Stimulated activated CD4-positive, alpha-beta T cell treated with anti-CD3 and anti-CD28 coated beads, TNF-alpha, amount 100 ng/mL, for 24 hours (primary cell): ENCODE measurements at places on chromosomes 2 and 18.

- DNase-seq, result no peak
Observed at GRCh38 chr2:173037245-173038120, 38.2 kb upstream of the MAP3K20 start.

- no peak for DNase-seq
Observed at GRCh38 chr2:12330916-12331315, 385.8 kb upstream of the TRIB2 start.

GRCh38 chr2:112633708-112634107, 12.0 kb upstream of the SLC20A1 start:
- no peak for DNase-seq

- DNase-seq, result no peak
Observed at GRCh38 chr2:30385327-30385726, 61.7 kb upstream of the LCLAT1 start.

- DNase-seq, result no peak
Observed at GRCh38 chr18:75203416-75204268, 5.3 kb downstream of the PTGR3 start.

GRCh38 chr2:120735746-120736170, at the start of gene GLI2:
GLI2 (plus strand) TSS chr2:120735868; CDS start chr2:120797321, 61,453 bp downstream.
- DNase-seq, result no peak

GRCh38 chr18:48705531-48705930, 166.7 kb downstream of the CTIF start:
- no peak for DNase-seq

- peak; percentile 13 for DNase-seq
Observed at GRCh38 chr2:231557571-231558217, 27.4 kb upstream of the NMUR1 start.

DNA sequence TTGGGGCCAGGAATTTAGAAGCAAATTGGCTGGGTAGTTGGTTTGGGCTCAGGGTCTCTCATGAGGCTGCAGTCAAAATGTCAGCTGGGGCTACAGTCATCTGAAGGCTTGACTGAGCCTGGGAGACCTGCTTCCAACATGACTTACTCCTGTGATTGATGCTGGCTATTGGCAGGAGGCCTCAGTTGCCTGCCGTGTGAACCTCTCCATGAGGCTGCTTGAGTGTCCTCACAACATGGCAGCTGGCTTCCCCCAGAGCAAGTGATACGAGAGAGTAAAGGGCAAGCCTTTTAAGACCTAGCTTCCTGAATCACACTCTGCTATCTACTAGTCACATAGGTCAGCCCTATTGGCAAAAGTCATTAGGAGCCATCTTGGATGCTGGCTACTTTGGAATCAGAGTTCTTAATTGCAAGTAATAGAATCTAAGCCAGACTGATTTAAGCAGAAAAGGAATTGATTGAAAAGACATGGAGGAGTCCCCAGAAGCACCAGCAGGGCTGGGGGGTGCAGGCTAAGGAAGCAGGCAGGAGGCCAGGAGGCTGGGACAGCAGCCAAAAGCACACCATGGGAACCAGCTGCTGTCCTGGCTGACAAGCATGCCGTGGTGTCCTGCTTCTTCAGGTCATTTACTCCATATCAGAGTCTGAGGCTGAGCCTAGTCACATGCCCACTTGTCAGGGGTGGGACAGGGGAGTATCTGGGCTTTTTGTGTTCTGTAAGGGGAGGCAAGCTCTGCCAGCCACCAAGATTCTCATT, 7.8 kb upstream of the GIGYF2 start:
- DNase-seq, result no peak

DNA sequence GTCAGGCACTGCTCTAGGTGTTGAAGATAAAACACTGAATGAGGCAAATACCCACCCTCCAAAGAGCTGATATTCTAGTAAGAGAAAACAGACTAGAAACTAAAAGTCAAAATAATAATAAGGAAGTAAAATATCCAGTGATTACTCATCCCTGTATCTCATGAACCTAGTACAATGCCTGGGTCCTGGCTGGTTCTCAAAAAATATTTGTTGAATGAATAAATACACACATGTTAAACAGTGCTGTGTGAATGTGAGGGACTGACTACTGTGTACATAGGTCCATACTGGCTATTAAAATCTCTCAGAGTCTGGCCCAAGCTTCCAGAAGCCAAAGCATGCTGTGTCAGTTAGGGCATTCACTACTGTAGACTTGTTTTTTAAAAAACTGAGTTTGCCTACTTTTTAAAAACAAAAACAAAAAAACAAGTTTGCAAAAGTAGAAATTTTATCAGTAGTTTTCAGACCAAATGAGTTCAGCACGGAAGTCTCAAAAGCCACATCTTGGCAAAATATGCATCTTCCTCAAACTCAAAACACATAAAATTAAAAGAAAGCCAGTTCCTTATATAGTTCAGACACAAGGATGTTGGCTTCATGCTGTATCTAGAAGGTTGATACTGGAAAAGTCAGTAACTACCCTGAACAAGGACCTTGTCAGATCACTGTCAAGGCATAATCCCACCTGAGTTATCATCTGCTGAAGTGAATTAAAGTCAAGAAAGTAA, 136.2 kb downstream of the THADA start:
- DNase-seq, result no peak

DNA sequence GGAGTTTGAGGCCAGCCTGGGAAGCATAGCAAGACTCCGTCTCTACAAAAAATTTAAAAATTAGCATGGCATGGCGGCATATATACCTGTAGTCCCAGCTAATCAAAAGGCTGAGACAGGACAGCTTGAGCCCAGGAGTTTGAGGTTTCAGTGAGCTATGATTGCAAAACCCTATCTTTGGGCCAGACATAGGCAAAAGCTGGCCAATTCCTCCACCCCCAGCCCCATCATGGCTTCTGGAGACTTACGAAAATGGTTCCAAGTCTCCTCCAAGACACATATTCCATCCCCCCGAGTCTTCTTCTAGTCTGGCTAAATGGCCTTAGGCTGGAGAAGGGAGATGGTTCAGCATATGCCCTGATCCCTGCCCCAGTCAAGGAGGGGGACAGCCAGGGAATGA, 172.8 kb upstream of the HAAO start:
- DNase-seq, result no peak

- DNase-seq, result no peak
Observed at GRCh38 chr2:176934869-176935415, 277.7 kb upstream of the HNRNPA3 start.

DNA sequence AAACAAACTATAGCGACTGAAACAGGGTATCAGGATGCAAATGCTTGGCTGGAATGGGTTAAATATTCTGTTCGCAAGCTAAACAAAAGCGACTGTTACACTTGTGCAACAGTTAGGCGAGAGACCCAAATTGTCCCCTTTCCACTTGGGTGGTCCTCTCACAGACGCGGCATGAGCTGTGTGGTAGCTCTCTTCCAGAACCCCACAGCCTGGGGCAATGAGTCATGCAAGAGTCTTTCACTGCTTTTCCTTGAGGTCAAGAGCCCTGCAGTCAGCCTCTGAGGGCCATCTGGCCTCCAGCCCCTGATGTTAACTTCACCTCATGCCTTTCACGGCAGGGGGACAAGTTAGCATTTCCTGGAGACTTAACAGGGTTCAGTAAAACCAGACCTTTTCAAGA, 25.7 kb downstream of the SULT1C4 start:
- no peak for DNase-seq

DNA sequence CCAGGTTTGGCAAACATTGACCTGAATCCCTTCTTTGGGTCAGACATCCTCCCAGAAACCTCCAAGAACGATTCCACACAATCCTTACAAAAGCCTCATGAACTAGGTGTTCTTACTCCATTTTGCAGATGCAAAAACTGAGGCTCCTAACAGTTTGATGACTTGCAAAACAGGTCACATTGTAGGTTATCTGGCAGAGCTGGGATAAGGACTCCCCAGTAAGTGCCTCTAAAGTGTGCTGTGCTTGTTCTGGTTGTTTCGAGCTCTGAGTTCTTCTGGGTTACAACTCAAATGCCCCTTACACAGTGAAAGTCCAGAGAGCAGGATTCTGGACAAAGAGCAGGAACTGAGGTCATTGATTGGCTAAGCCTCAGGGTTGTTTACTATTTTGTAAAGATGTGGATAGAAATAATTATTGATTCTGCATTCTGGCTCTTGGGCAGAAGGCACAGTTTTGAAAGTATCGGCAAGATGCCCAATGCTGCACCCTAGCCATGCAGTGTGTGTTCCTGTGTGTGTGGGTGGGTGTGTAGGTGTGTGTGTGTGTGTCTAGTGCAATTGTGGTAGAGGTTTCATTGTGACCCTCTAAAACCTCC, 17.0 kb upstream of the IGFBP2 start:
- no peak for DNase-seq

DNA sequence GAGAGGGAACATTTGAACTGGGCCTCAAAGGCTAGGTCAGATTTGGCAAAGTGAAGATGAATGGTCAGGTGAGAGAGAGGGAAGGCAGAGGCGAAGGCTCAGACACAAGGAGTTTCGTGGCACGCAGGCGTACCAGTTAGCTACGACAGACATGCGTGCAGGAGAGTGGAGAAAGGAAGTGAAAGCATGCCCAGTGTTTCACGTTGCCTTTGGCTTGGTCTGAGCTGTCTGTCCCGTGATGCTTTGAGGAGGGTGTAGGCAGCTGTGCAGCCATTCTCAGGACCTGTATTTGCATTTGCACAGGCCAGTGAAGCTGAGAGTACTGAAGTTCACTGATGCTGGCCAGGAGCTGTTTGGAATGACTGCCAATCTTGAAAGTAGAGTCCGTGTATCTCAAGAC, 69.5 kb downstream of the HNRNPLL start:
- DNase-seq, result no peak

- DNase-seq, result no peak
Observed at GRCh38 chr2:5911718-5912117, 219.5 kb downstream of the SOX11 start.

GRCh38 chr2:120661551-120661950, 74.1 kb upstream of the GLI2 start:
- no peak for DNase-seq

DNA sequence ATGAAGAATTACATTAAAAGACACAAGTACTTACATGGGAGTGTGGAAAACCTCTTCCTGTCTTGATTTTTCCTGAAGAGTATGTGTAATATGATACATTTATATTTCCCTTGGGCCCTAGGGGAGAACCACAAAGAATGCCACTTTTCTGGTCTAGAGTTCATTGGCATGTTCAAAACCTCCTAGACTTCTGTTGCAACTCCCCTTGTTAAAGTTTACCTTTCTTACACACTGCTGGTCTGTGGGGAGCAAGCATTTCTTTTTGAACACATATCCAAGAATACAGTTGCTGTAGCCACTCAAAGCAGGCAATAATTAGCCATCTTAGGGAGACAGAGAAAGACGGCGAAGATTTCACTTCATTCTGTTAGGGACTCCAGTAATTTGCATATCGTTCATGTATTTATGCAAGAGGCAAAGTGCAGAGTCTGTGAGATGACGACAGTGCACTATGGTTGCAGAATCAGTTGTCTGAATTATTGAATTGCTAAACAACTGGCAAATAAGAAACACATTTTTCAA, 103.5 kb downstream of the NOL4 start:
- no peak for DNase-seq

- DNase-seq, result peak; percentile 19
Observed at GRCh38 chr2:64214281-64215115, 70.3 kb upstream of the PELI1 start.

GRCh38 chr18:32588191-32588590, 117.5 kb upstream of the GAREM1 start:
- no peak for DNase-seq

DNA sequence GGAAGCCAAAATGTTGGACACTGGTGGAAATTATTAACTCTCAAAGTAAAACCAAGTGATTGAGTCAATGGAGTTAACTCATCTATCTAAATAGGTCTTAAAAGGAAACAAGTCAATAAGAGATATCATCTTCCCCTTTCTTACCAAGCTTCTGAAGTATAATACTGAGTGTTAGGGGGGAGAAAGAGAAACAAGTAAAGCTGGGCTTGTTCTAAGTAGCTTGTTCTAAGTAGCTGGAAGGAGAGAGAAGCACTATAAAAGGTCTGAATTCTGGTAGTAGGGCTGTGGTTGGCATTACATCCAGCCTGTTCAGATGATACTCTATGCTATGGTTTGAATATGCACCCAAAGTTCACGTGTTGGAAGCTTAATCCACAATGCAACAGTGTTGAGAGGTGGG, 26.8 kb downstream of the YES1 start:
- no peak for DNase-seq

DNA sequence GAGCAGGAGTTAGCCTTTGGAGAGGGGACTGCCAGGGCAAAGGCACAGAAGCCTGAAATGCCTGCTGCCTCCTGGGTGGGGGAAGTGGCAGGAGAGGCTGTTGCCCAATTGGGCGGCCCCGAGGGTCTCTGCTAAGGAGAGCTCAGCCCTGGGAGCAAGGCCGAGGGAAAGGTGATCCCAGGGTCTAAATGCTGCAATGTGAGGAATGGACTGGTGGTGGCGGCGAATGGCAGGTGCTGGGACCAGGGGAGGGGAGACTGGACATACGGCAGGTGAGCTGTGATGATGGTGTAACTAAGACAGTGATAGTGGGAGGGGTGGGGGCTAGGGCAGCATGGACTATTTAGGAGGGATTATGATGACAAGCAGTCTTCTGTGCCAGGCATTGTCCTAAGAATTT, 104.0 kb downstream of the DYSF start:
- no peak for DNase-seq

GRCh38 chr2:199907008-199907714, 3.9 kb upstream of the C2orf69 start:
- no peak for DNase-seq

DNA sequence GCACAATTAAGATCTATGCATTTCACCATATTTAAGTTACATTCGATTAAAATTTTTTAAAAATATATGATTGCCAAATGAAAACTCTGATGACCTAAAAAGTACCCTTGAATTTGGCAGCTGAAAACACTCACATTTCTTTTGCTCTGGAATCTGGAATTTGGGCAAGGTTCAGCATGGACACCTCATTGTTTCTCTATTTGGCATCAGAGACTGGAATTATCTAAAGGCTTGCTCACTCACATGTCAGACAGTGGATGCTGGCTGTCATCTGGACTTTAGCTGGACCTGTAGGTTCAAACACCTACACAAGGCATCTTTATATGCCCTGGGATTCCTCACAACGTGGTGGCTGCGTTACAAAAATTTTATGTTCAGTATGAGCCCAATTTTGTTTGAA, 16.1 kb downstream of the MBOAT2 start:
- DNase-seq, result no peak

DNA sequence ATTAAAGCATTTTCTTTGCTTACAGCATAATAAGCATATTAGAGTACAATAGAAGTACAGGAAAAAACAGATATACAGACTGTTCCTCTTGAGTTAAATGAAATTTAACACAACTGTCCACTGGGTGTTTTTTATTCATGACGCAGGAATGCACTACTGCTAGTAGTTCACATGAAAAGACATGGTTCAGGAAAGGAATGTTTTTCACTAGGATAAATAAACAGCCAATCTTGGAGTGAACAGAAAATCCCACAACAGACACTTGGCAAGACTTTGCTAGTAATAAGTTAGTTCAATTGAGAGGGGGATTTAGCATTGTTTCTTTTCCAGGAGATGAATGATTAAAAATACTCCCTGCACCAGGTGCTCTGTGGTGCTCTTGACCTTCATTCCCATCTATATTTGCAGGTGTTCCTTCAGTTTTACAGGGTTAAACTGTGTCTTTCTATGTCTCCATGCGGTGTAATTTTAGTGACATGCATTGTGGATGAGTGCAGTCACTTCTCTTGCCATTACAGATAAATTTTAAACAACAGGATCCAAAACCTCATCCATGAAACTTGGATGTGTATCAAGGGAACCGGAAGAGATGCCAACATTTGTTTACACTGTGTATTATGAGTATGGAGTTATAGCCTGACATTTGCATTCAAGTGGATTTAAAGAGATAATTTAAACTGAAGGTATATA, 796.6 kb downstream of the DSC3 start:
- no peak for DNase-seq

GRCh38 chr2:157764386-157764785, 111.7 kb downstream of the ACVR1 start:
- no peak for DNase-seq
